ENCODE measurements at places on chromosomes 13 and 19.

DNA sequence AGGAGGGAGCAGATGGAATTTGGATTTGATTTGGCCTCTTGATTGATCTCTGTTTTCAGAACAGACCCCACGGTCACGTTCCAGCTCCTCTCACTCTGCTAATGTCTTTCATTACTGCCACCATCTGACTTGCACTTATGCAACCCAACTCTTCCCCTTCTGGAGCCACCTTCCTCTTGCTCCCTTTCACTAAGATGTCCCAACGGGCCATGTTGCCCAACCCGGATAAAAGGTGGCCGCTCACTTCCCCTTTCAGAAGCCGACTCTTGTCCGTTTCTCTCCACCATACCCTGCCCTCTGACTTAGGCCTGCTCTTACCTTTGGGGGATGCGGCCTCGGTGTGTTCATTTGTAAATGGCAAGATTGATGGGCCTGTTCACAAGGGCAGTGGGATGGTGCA lies 27.4 kb upstream of the CYP4F8 start:
- no peak for DNase-seq

GRCh38 chr19:29760752-29761502 lies 45.9 kb upstream of the C19orf12 start:
- no peak for DNase-seq

GRCh38 chr19:40717880-40718773 lies 1.2 kb downstream of the ITPKC start:
- DNase-seq: no peak

- no peak for DNase-seq
These were observed 529.4 kb upstream of the HTR2A start for GRCh38 chr13:47426126-47426849.

DNA sequence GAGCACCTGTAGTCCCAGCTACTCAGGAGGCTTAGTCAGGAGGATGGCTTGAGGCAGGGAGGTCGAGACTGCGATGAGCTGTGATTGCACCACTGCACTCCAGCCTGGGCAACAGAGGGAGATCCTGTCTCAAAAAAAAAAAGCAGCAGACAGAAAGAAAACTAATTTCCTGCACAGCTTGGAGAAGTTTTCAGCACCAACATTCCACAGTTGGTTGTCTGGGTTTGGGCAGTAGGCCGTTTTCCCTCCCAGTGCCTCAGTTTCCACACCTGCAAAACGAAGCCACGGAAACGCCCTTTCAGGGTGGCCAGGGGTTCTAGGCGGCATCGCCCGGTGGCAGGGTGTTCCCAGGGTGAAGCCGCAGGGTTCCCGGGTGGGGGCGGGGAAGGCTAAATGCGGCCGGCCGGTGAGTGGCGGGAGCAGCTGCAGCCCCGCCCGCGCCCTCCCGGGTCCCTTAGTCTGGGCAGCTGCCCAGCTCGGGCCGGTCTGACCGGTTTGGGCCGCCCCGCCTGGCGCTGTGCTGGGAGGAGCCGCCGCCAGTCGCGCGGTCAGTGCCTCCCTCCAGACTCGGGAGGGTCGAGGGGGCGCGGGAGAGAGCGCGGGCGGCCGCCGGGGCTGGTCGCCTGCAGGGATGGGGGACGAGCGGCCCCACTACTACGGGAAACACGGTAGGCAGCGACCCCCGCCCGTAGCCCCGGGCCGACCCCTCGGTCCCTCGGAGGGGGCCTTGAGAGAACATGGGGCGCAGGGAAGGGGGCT lies at the start of gene SLC44A2:
TSS of gene SLC44A2 (plus strand) at position 551 of the 759 bp plus-strand sequence. CDS start at position 632, 81 bp downstream.
- no peak for DNase-seq

- no peak for DNase-seq
These were observed 855.6 kb downstream of the EFNB2 start for GRCh38 chr13:105679838-105680237.

DNA sequence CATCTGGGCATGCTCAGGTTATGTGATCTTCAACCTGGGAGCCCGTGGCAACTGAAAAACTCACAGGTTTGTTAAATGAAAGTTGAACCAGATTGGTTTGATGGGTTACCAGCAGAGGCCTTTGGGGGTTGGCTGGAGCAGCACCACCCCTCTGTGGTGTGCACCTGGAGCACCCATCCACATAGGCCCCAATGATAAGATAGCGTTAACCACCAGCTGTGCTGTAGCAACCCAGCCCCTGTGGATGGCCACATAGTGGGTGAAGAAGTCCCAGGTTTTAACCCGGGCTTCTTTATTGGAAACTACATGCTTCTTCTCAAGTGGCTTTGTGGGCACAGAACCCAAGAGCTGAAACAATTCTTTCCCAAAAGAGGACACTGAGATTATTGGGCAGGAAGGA lies 22.6 kb upstream of the MTIF3 start:
- no peak for DNase-seq

DNA sequence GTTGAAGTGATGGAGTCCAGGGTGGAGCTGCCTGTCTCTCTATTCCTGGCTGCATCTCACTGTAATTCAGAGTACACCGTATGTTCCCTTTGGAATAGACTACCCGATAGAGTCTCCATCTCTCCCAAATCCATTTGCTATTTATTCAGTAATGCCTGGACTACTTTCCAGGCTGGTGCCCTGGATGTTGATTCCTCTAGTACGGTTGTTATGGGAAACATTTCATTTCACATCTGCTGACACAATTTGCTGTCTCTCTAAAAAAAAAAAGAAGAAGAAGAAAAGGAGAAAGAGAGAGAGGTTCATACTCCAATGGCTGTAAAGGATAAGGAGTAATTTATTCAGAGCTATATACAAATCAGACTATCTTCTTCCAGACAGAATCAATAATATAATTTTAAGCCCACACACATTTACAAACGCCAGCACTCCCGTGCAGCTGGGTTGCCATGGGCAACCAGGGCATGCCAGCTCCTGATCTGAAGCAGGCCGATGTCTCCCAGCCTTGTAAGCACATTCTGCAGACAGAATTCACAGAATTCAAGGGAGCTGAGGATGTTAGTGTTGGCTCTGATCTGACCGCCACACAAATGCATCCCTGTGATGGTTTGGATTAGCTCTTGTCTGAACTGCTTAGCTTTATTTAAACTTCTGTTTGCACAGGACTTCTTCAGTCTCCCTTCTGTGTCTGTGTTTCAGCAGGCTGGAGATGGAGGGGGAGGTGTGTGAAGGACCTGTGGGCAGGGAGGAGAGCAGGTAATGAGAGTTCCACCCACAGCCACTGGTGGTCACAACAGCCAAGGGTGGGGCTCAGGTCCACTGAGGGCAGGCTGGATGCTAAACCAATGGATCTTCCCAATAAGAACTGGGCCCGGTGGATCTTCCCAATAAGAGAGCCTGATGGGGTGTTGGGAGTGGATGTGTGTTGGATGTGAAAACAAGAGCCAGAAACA lies 66.0 kb downstream of the TEX26 start:
- no peak for DNase-seq

DNA sequence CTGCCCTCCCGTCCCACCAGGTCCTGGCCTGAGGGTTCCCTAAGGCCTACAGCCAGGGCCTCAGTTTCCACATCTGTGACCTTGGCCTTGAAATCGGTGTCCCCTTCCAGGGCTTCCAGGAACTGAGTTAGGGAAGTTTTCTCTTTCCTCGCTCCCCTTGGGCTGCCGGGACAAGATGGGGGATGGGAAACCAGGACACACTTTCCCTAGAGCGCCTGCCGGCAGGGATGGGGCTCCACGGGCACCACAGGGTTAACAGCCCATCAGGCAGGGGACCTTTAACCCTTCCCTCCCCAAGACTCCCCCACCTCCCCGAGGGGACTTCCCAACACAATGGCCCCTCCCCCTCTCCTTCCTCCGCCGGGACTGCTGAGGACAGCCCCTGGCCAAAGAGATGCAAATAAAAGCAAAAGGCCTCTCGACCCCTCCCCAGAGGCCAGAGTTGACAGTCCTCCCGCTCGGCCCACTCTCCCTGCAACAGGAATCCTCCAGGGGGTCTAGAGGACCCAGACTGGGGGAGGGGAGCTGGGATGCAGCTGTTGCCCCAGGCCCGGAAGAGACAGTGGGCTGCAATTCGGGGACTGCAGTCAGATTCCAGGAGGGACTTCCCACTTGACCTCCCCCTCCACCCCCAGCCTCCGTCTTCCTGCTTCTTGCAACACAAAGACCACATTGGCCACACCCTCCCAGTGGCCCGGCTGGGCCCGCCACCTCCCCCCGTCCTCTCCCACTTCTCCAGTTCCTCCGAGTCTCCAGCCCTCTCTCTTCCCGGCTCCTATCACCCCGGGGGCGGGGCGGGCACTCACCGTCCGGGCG lies 3.4 kb downstream of the BBC3 start:
- DNase-seq: no peak

GRCh38 chr19:7668842-7669241 lies at the start of gene RETN:
Gene RETN, plus strand, starts transcription at chr19:7669049. Its CDS starts 278 bp downstream, at chr19:7669327.
- no peak for DNase-seq

DNA sequence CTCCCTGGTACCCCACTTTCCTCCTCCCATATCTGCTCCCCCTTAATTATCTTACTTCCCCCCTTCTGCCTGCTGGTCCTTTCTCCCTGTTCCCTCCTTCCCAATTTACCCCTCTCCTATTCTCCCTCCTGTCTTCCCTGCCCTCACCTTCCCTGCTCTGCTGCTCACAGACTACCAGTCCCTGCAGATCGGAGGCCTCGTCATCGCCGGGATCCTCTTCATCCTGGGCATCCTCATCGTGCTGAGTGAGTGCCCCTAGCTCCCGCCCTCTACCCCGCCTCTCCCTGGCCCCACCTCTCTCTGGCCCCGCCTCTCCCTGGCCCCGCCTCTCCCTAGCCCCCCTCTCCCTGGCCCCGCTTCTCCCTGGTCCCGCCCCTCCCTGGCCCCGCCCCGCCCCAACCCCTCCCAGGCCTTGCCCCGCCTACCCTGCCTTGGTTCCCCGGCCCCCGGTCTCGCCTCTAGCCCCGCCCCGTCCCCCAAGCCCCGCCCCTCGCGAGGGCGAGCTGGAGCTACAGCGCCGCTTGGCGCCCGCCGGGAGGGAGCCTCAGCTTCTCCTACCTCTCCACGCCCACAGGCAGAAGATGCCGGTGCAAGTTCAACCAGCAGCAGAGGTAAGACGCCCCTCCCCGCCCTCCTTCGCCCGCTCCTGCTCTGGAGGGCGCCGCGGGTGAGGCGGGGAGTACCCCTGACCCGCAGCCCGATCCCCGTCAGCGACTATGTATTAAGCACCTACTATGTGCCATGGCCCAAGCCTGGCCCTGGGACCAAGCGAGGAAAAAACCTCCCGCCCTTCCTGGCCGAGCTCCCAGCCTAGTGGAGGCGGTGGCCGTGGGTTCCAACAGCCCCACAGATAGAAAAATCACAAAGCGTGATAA lies 1.9 kb upstream of the FXYD7 start:
- DNase-seq: peak; percentile 98

DNA sequence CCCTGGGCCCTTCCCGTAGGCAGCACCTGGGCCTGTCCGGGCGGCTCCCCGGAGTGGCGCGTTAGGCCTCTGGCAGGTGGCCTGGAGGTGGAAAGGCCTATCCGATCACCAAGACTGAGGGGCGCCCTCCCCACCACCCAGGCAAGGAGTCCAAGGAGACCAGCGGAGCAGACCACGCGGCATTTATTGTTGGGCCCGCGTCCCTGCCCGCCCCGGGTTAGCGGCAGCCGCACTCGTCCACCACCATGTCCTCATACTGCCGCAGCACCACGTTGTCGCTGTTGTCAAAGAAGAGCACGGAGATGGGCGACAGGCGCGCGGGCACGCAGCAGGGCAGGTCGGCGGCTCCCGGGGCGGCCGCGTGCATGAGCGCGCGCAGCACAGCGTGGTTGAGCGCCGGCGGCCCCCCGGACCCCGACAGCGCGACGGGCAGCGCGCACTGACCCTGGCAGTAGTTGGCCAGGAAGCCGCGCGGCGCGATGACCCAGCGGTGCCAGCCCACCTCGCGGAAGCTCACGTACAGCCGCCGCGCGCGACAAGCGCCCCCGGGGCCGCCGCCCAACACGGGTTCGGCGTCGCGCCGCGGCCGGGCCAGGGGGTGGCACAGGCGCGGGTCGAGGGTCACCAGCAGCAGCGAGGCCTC lies 27.5 kb downstream of the CERS1 start:
- no peak for DNase-seq

DNA sequence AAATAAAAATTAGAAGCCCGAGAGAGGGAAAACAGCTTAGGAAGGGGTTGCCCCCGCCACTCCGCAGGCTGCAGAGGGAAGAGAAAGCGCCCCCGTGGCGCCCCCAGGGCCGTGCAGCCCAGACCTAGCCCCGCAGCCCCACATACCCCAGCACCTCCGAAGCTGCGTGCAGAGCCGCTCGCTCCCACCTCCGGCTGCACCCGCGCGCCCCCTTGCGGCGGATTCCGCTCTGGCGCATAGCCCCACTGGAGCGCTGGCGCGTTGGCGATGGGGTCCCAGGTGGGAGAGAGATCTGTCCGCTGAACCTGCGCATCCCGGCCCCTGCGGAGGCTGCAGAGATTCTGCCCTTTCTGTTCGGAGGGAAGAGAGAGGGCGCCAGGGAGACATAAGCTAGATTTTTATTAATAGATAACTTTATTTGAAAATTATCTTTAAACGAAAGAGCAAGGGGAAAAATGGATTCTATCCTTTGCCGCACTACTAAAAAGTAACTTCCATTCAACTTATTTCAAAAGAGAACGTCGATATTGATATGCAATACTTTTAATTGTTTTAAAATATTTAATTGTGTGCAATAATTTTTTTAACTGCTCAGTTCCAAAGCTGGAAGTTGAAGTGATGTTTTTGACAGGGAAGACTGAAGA lies 11.7 kb upstream of the CLN5 start:
- peak; percentile 86 for DNase-seq

DNA sequence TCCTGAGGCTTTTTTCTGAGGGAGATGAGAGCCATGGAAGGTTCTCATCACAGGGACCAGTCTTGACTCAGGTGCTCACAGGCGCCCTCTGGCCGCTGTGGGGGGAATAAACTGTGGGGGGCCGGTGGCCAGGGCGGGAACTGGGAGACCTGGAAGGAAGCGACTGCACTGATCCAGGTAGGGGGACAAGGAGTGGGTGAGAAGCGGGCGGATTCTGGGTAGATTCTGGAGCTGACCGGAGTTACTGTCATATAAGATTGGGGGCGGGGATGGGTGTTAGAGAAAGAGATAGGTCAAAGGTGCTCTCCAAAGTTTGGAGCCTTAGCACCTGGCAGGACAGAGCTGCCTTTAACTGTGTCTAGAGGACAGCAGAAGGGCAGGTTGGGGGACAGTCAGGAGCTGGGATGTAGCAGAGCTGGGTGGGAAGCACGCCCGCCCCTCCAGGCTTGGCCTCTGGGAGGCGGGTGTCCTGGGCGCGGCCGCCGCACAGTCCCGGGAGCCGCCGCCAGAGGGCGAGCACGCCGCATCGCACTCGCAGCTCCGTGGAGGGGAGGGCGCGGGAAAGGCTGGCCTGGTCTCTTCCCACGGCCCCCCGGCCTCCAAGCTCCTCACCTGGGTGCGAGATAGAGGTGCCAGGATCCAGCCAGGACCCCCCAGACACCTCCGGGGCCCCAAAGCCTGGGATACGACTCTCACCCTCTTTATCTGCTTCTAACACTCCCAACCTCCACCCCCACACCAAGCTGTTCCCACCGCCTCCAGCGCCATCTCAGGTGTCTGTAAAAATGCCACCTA lies 4.2 kb upstream of the DAND5 start:
- peak; percentile 65 for DNase-seq

- DNase-seq: peak; percentile 55
These were observed 28.5 kb downstream of the ZNF266 start for GRCh38 chr19:9406798-9407352.

GRCh38 chr13:113935001-113935844 lies 38.7 kb downstream of the C13orf46 start:
- no peak for DNase-seq

All from naive thymus-derived CD8-positive, alpha-beta T cell (primary cell).